ENCODE measurements at places on chromosomes 11 and 22.

DNA sequence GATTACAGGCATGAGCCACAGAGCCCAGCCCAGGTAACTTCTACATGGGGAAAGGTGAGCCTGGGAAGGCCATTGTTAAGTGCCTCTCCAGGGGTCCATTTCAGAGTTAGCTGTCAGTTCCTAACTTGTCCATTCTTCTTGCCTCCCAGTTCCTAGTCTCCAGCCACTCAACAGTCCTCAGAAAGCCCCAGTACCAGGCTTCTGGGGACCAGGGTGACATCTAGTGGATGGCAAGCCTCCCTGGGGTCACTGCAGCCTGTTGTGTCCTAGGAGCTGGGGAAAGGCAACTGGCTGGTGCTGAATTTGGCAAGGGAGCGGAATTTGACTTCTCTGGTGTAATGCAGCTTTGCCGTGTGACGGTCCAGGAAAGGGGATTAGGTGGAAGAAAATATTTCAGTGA, 2.1 kb downstream of the LGALS12 start:
- DNase-seq = peak; percentile 43

DNA sequence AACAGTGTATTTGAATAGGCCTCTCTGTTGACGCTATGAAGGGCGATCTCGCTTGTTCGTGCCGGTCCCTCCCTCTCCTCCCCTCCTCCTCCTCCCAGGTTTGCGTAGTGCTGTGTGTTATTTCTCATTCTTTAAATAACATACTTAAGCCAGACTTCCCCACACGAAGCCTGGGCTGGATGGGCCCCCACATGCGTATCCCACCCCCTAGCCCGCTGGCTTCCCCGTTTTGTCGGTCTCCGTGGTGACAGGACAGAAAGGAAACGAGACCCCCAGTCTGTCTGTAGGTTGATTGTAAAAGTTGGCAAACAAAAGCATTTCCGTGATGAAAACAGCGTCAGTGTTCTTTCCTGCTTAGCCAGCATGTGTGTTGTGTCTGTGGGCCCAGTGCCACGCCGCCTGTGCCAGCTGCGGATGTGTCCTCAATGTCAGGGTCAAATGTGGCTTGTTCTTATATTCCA, 27.3 kb downstream of the FAM118A start:
- peak; percentile 36 for DNase-seq

GRCh38 chr11:128472128-128473089, 114.9 kb downstream of the ETS1 start:
- DNase-seq = no peak

GRCh38 chr11:94776351-94777321, 8.5 kb downstream of the AMOTL1 start:
- DNase-seq = peak; percentile 49

GRCh38 chr22:46747646-46748045, 9.6 kb upstream of the CERK start:
- no peak for DNase-seq

DNA sequence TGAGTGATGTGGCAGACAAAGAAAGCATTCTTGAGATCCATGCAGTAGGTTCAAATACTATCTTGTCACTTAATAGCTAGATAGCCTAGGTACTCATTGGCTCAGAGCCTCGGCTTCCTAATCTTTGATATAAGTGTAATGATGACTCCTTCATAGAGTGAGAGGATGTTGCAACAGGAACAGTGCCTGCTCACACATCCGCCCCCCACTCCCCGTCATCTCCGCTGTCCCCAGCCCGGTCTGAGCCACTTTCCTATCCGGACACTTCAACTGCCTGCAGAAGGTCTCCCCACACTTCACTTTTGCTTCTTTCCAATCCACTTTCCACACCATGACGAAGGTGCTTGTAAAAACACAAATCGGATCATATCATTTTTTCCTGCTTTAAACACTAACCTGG, 128.8 kb downstream of the NTM start:
- DNase-seq = no peak
